Activated CD4-positive, CD25-positive, alpha-beta regulatory T cell (primary cell): ENCODE measurements at places on chromosomes 12 and 14.

DNA sequence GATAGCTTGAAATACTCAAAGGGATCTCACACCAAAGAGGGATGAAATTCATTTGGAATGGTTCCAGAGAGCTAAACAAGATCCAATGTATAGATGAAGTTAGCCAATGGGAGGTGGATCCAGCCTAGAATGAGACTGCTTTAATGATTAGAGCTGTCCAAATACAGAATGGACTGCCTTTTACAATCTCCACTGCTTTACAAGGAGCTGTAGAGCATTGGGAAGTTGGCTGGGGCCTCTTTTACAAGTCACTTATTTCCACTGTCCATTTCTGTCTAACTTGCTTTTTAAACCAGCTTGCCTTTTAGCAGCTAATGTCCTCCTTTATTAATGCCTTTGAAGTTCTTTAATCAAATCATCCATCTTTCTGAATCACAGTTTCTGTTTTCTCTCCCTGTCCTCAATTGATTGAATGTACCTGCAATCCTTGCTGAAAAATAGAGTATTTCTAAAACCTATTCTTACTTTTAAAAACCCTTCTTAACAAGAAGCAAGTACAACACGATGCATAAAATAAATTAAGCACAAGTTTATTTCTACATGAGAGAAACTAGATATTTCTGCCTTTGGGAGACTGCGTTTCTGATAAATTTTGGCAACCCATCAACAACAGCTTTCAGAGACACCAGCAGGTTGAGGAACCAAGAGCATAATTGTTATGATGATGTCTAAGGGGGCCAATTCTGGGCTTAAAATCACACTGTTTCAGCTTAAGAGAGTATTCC is 3.4 kb upstream of the ATP2A2 start:
- DNase-seq: no peak

DNA sequence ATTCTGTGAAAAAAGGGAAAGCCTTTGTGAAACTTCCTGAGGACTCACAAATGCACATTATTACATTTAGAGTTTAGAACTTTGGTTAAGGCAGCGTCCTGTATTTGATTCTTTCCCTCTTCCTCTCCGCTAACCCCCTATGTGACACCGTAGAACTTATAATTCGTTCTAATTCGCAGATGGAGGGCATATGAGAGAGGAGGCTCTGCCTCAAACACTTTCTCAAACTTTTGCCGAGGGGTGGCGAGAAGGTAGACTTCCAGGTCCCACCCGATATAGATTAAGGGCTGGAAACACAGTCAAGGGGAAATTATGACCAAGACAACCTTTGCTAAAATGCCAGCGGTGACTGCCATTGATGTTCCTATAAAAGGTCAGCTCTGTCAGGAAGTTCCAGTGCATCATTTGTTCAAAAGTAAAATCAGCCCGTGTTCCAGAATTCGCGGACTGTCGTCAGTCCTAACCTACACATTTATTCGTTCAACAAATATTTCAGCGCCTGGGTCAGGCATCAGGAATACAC is 904 bp upstream of the PAPOLA start:
- no peak for DNase-seq

GRCh38 chr12:88604646-88605045 is 24.4 kb upstream of the KITLG start:
- DNase-seq: no peak

DNA sequence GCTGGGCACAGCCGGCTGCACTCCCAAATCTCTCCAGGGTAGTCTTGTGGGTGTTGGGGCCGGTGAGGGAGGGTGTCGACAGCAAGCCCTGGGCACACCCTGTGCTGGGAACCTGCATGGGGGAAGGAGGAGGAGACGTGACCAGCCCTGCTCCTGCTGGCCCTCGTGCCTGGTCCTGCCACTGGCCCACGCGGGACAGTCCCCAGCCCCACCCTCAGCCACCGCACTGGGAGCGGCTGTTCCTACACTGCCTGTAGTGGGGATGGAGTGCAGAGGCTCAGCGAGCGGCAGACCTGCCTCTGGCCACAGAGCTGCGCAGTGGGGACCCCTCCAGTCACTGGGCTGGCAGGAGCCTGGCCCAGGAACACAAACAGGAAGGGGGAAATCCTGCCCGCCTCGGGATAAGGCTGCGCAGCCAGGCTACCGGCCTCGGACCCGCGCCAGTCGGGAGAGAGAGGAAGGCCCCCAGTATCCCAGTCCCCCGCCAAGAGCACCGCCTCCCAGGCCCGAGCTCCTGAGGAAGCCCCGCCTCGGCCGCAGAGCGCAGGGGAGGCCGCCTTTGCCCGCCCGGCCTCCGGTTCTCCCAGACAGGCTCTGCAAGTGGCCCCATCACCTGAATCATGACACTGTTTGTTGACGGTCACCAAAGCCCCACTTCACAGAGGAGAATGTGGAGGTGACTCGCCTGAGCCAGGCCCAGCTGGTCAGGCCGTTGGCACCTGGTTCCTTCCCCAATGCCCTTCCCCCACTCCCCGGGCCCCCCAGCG is 10.6 kb downstream of the AHNAK2 start:
- DNase-seq: no peak

DNA sequence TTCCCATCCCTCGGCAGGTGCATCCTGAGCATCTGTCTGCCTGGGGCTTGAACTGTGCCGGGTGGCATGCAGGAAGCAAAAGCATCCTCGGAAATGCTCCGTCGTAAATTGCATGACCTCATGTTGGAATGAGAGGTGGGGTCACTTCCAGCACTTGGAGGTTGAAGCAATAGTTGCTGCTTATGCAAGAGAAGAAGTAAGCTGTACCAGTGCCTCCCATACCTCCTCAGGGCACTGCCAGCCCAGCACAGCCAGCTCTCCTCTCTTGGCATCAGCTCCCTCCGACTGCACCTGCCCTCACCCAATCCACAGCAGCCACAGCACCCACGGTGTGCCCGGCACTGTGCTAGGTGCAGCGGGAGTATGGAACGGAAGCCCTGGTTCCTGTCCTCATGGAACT is 11.5 kb downstream of the TEAD4 start:
- no peak for DNase-seq

- DNase-seq: no peak
Observed at GRCh38 chr12:77724367-77724957, 106.2 kb upstream of the NAV3 start.

- DNase-seq: peak; percentile 58
Observed at GRCh38 chr12:121804417-121805111, 755 bp downstream of the SETD1B start.

- DNase-seq: no peak
Observed at GRCh38 chr12:103807561-103808238, 33.3 kb downstream of the NT5DC3 start.

DNA sequence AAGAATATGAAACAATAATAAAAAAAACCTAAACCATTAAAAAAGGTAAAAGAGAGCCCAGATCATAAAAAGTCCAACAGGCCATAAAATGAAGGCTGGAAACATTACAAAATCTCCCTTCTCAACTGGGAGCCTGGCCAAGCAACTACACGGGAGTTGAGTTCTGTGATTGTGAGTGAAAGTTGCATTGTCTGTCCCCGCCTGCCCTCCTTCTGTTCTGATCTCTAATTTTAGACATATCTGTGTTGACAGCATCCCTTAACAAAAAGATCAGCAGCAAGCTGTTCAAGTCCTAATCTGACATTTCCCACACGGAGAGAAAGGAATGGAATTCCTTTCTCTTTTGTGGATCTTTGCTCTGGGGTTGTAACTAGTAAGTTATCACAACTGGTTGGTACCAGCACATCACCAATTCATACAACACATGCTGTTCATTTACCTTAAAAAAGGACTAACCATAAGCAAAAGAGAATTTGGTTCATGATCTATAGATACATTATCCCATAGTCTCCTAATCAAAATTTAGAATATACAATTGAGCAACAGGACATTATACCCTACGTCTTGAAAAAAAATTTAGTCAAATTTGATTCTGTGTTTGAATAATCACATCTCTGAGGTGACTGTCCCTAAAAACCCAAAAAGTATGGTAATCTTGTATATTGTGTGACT is 205.1 kb upstream of the GZMB start:
- no peak for DNase-seq

- DNase-seq: no peak
Observed at GRCh38 chr12:3740480-3741231, 12.3 kb downstream of the CRACR2A start.

DNA sequence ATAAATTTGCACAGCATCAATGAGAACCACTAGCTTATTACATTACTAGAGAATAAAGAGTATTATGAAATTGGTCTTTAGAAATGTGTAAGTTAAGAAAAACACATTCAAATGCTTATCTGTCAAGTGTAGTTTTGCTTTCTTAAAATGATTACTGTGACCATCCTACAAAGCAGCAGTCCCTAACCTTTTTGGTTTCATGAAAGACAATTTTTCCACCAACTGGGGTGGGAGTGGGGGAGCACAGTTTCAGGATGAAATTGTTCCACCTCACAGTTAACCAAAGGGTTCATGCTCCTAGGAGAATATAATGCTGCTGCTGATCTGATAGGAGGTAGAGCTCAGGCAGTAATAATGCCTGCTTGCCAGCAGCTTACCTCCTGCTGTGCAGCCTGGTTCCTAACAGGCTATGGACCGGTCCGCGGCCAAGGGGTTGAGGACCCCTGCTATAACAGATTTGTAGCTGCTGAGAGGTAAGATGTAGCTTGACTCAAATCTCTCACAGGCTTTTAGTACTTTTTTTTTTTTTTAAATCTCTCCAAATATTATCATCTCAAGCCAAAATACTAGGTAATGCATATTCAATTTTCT is 45.4 kb downstream of the PPP4R3A start:
- no peak for DNase-seq

DNA sequence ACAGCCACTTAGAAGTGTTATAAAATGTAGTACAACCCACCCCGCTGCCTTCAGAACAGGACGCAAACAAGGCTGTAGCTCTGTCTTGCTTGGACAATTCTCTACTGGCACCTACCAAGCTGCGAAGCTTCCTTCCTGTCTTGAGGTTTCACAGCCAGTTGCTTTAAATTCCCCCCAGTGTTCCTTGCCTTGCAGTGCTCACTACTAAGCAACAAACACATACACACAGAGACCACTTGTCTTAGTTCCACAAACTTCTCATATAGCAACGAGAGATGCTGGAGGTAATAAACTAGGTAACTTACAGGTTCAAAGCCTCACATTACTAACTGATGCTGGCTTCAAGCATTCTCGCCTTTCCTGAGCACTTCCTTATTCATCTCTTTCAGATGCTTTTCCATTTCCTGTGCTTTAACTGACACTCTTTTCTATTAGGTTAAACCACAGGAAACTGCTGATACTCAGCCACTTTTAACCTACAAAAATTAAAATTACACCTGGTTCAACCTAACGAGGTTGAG is 91.5 kb upstream of the PTGDR start:
- DNase-seq: no peak

DNA sequence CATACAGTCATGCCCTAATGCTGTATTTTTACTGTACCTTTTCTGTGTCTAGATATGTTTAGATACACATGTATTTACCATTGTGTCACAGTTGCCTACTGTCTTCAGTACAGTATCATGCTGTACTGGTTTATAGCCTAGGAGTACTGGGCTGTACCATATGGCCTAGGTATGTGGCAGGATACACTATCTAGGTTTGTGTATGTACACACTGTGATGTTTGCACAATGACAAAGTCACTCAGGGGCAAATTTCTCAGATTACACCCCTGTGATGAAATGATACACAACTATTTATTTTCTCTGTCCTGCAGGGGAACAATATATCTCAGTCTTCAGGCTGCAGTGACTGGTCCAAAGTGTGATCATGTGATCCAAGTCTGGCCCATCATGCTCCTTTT is 1076.1 kb downstream of the VRK1 start:
- DNase-seq: no peak

- DNase-seq: no peak
Observed at GRCh38 chr14:88163731-88164255, 158.9 kb downstream of the GPR65 start.

- DNase-seq: no peak
Observed at GRCh38 chr14:64801800-64802199, 77.9 kb downstream of the SPTB start.

DNA sequence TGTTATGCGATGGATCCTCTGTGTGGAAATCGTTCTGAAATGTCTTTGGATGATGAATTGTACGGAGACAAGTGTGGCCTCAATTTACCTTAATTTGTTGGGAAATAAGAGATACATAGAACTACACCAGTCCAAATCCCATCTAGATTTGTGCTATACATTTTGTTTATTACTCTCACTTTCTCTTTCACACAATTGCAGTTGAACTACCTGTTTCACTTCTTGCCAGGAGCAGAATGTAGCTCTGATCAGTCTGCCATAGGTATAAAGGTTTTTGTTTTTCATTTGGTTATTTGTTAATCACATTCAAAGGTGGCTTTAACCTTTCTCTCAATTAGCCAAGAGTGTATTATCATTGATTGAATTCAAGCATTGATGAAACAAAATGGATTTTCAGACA is 268.2 kb downstream of the SNAPC1 start:
- no peak for DNase-seq

DNA sequence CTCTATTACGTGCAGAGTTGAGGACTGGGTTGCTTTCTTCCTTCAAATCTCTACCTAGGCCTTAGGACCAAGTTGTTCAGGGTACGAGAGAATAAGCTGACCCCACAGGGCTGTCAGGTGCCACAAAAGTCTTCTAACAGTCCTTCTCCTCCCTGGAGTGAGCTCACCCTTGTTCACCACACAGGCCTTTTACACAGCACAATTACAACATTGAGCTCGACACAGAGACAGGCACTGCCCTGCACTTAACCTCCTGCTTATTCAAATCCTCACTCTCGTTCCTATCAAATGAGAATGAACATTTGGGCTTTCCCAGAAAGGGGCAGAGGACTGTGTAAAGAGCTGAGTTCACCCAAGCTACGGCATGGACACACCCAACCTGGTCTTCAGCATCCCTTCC is 2.4 kb downstream of the GALNT6 start:
- DNase-seq: no peak
